Stimulated activated CD8-positive, alpha-beta memory T cell treated with anti-CD3 and anti-CD28 coated beads, Interleukin-15, amount 100 ng/mL, for 24 hours (primary cell): ENCODE measurements at places on chromosomes 2 and 18.

GRCh38 chr2:160073284-160073888 lies 11.0 kb upstream of the PLA2R1 start:
- no peak for DNase-seq

- DNase-seq, result no peak
Measured at GRCh38 chr18:70037431-70038061, 89.9 kb upstream of the CD226 start.

DNA sequence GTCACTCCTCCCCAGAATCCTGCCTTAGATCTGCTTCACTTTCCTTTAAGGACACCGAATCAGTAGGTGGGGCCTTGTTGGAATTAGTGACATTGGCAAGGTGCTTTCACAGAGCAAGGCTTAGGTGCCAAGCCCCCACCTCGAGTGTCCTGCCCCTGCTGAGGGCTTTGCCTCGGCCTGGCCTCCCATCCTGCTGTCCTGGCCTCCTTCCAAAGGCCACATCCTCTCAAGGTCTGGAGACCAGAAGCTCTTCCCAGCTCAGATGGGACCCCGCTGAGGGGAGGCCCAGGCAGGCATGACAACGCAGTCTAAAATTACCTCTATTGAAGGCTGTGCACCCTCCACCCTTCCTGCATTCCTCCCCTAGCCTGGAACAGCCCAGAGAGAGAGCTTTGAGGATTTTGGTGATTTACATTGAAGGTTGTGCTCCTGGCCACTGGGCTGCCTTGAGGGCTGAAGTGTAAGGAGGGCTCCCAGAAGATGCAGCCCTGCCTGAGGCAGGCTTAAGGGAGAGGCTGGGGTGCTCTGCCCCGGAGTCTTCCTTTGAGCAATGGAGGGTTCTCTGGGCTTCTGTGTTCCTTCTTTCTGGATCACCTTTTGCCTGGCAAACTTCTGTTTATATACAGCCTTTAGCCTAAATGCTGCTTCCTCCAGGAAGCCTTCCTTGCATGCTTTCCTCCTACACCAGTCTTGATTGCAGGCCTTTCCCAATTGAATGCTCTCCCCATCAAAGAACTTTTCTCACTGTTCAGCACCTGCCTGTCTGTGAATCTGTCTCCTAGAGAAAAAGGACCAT lies 154.4 kb downstream of the DDX1 start:
- DNase-seq, result no peak

GRCh38 chr2:231687133-231687852 lies 21.0 kb upstream of the PTMA start:
- DNase-seq, result no peak

DNA sequence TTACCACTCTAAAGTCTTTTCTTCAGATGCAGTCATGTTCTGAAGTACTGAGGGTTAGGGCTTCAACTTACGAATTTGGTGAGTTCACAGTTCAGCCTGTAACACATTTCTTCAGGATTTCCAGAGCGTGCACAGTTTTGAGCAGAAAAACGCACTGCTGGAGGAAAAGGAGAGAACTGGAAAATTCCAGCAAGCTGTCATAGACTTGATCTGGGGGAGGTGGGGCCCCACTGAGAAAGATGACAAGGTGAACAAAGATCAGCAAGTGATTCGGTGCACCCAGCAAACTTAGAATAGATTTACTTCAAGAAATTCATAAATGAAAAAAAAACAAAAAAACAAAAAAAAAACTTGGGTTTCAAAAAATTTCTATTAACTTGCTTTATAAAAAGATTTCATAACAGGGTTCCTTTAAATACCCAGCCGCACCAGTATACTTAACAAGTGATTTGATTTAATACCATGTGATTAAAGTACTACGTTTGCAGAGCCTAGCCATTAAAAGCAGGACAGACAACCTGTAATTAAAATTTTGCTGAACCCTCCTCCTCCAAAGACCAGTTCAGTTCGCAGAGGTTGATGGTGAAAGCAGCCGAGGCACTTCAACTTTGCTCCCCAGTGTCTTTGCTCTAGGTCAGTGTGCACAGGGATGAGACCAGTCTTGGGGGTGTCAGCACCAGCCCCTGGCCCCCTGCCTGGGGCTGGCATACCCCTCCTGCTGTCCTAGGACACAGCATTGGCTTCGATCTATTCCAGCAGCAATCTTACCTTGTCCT lies 30.5 kb downstream of the CTIF start:
- DNase-seq, result no peak

DNA sequence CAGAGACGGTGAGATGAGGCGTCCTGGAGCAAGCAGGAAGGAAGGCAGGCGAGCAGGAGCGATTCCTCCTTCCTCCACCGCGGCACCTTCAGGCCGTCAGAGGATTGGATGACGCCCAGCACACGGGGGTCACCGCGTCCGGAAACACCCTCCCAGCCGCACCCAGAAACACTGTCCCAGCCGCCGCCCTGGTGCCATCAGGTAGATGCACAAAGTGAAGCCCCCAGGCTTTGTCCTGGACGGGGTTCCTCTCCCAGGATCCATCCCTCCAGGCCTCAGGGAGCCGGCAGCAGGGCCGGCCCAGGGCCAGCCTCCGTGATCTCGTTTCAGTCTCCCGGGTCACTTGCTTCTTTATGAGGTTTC lies 31.5 kb downstream of the RTP5 start:
- no peak for DNase-seq
